ENCODE measurements at places on chromosomes 5 and 9. TPM values are rescaled to one million over a fixed set of nuclear protein-coding genes. Genes with fewer than 3 reads are reported as not detected.

The KCNN2 gene
- 4.6 TPM for polyA plus RNA-seq

DNA sequence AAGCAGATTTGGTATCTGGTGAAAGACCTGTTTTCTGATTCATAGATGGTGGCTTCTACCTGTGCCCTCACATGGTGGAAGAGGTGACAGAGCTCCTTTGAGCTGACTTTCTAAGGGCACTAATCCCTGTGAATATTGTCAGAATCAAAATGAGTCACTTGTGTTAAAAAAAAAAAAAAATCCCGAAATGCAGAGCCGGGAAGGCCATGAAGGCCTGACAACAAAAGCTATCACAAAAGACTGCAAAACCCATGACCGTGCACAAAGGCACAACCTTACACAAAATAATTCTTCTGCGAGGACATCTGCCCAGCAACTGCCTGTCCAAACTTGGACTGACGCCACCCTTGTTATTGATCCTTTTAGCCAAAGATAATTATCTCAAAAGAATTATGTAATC, 19.6 kb upstream of the UBTD2 start:
- no peak for DNase-seq

- no peak for DNase-seq
These were observed 651 bp downstream of the TTC1 start for GRCh38 chr5:160009591-160009989.

The CAMK2A gene
- polyA plus RNA-seq = 3.2 TPM

The QSOX2 gene
- 10.7 TPM for polyA plus RNA-seq

The MCC gene
- 12.5 TPM for polyA plus RNA-seq

- no peak for DNase-seq
These were observed 548.9 kb downstream of the BNC2 start for GRCh38 chr9:16321461-16322119.

DNA sequence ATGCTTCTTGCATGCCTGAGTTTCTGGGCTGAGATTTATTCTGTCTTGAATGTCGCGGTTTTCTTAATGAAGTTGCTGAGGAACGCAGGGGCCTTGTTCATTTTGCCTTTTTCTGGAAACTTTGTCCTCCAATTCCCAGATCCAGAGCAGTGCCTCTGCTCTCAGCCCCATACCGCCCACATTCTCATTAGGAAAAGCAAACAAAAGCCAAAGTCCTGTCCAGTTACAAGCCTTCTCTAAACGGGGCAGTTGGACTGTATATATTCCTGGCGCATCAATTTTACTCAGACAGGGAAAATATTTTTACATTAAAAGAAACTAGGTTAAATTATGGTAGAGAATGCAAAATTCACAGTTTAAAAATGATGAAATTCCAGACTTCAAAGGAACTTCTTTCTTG, 1.2 kb upstream of the PSAT1 start:
- no peak for DNase-seq
